Kidney capillary endothelial cell (primary cell): ENCODE measurements at places on chromosomes 4 and X.

DNA sequence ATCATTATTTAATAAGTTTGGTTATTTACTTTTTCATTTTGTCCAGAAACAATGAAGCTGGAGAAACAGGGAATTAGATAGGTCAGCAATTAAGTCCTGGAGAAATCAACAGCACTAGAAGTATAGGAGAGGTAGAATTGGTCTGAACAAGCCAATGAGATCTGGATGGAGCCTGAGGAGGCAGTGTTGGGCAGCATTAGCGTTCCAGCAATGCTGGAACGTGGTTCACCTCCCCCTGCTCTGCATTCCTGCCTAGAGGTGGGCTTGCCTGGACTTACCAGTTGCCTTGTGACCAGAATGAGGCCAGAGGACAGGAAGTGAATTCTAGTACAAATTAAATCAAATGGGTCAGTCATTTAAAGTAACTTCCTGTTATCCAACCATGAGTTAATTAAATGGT lies 4.6 kb downstream of the RASSF6 start:
- DNase-seq: no peak

DNA sequence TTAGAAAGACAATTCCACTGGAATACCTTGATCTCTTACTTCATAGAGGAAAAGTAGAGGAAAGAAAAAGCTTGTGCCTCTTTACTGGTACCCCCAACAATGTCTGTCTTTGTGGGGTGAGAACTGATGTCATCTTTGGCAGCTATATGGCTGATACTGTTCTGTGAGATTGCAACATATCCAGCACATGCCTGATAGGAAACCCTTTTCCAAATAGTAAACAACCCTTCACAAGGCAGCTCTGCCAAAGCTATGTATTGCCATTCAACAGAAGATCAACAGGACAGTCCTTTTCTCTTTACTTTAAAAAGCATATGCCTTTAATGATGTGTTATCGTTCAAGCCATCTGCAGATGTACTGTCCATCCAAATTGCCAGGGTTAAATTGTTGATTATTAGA lies 105.9 kb downstream of the IL1RAPL1 start:
- DNase-seq: no peak

GRCh38 chrX:152138388-152138784 lies at the start of gene MAGEA10:
Gene MAGEA10 (minus strand): TSS chrX:152138577. CDS start chrX:152135620, 2,957 bp downstream.
- no peak for DNase-seq

GRCh38 chr4:25524663-25525062 lies 131.0 kb upstream of the SLC34A2 start:
- no peak for DNase-seq

GRCh38 chr4:41241919-41242318 lies 14.8 kb upstream of the UCHL1 start:
- DNase-seq: no peak

DNA sequence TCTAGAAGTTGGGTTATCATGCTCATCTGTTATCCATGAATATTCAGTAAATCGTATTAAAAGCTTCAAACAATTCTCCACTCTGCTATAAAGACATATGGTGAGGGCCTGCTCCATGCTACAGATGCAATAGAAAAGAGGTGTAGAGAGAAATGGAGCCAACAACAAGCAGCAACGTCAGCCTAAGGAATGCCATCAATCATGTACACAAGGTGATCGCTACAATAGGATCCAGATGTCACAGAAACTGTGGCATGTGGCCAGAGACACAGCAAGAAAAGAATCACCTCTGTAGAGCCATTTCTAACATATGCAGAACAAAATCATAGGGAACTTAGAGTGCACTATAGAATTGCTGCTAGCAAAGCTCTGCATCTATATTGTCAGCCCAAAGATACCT lies 1188.1 kb downstream of the PCDH7 start:
- no peak for DNase-seq
